T-helper 2 cell (primary cell): ENCODE measurements at places on chromosomes 3 and 15.

- no peak for DNase-seq
Measured at GRCh38 chr3:154598166-154598565, 168.2 kb upstream of the GPR149 start.

- no peak for DNase-seq
Measured at GRCh38 chr3:20324664-20325478, 138.9 kb upstream of the SGO1 start.

GRCh38 chr3:45844616-45845015, 2.7 kb upstream of the LZTFL1 start:
- no peak for DNase-seq

DNA sequence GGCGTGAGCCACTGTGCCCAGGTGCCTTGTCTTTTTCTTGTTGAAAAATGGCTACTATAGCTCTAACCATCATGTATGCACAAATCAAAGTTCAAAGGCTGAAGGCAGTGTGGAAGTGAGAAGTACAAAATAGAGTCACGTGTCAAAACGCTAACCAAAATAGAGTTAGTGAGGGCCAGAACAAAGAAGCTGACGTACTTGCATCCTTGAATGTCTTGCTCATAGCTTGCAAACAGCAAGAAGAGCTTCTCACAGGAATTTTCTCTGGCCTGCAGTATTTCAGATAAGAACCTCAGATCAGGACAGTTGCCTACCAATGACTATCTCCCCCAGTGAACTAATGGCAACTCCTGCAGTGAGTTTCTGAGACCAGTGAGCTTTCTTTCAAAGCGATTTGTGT, 713.5 kb downstream of the GRM7 start:
- DNase-seq, result no peak

- DNase-seq, result no peak
Measured at GRCh38 chr3:159030138-159030670, 228.3 kb downstream of the MFSD1 start.

- DNase-seq, result no peak
Measured at GRCh38 chr3:193078996-193079753, 161.5 kb upstream of the MB21D2 start.

DNA sequence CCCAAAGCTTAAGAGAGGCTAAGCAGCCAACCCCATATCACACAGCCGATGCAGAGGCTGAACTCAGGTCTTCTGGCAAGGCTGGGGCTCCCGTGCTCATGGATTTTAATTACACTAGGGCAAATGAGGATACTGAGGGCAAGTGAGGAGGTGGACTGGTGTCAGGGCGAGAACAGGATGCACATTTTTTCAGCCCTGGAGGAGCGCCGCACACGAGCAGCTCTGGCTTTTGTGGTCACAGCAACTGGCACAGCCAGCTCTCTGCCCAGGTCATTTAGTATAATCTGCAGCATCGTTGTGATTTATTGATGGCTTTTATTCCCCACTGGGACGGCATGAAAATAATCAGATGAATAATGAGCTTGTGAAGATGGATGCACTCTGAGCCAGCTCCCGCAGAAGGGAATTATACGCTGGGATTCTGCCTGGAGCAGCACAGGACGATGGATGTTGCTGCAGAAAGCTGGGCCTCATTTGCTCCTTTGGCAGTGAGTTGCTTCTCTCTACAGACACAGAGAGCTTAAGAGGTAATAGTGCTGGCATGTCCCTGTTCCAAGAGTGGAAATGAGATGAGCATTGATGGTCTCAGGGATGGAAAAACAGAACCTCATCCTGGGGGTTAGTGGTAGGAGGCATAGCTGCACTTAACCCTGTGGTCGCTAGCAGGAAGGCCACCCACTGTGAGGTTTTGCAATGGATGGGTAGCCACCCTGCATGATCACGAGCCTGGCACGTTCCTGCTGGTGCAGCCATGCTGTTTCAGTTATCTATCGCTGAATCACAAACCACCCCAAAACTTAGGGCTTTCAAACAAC, 135.4 kb downstream of the UACA start:
- DNase-seq, result no peak

DNA sequence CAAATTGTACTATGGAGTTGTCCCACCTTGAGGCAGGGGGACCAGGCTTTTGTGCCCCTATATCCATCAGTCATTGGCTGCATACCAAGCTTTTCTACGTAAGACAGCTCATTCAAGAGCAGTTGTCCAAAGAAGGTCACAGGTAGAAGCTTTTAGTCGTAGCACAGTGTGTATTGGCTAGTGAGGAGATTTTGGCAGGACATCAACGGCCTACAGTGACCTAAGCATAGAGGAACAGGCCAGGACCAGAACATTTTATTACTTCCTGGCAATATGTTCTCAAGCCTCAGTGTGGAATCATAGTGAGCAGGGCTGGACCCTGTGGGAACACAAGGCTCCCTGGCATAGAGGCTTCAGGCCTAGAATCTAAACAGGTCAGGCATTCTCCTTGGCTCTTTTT, 105.4 kb upstream of the ANKRD28 start:
- no peak for DNase-seq

DNA sequence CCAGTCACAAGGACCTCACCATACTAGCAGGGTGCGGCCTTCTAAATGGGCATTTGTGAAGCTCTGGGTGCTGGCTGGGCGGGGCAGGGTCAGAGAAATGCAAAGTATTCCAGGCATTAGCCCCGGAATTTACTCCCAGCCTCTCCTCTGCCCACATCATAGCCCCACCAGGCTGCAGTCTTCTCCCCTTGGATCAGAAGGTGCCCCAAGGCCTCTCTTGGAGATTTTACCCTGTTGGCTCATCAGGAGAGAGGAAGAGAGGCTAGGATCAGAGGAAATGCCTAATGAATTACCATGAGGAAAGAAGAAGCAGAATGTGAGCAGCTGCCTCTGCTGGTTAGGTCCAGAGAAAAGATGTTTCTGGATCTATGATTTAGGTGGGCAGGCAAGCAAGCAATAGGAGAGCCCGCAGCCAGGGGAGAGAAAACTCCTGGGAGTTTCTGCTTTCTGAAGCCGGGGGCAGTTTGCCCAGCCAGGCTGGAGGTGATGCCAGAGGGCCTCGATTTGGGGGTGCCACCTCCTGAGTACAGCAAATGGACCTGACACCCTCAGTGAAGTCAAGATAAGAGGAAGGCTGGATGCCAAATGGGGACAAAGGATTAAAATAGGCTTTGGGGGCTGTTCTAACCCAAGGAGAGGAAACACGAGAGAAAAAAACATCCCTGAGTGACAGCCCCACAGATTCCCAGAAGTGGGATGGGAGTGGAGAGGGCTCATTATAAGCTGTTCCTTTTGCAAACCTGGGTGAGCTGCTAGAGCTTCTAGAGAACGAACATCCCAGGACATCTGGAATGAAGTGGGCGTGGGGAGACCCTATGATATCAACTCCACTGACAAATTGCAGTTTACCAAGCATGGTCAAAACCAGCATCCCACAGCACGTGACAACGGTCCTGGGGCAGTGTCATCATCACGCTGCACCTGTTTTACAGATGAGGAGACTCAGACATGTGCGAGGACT, 65.4 kb downstream of the BDH1 start:
- no peak for DNase-seq

DNA sequence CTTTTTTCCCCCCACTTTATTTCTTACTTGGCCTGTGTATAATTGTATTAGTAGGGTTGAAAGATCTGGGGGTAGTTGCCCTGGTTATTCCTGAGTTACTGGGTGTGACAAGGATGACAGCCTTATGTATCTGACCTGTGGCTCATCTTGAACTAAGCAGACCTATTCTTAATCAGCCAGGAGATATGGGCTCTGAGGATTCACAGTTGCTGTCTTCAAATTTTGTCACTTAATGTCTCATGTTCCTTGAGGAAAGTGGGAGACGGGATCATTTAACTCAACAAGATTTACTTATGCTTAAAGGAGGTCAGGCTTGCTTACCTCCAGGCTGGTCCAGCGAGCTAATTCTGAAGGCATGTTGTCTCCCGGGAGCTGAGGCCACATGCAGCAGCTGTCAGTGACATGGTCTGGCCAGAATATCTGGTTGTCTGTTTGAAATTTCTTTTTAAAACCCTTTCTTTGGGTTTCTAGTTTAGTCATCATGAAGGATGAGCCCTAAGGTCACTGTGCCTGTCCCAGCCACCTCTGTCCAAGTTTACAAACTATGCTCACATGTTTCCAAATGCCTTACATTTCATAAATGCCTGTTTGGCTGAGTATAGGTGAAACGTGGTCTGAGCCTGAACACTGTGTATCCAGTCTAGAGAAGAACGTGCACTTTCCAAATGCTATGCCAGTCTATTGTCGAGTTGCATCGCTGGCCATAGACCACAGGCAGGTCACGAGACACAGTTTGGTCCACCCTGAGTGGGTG, 26.8 kb downstream of the LRTM1 start:
- DNase-seq, result no peak

- DNase-seq, result no peak
Measured at GRCh38 chr3:4313606-4314293, 10.6 kb downstream of the SETMAR start.

- no peak for DNase-seq
Measured at GRCh38 chr3:107077391-107077790, 299.8 kb upstream of the CCDC54 start.

- DNase-seq, result no peak
Measured at GRCh38 chr15:23793191-23793680, 106.1 kb upstream of the NDN start.

DNA sequence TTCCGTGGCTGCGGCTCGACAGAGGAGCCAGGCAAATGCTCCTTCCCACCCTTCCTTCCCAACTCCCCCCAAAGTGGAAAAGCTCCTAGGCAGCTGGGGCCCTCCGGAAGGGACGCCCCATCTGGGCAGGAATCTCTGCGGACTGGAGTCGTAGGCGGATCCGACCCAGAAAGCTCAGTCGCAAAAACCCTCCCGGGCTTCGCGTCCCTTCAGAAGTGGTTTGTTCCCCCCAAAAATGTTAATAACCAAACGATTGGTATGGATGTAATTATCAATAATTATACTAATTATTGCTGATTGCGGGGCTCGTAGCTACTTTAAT, 3.8 kb downstream of the RNU6-1 start:
- no peak for DNase-seq

DNA sequence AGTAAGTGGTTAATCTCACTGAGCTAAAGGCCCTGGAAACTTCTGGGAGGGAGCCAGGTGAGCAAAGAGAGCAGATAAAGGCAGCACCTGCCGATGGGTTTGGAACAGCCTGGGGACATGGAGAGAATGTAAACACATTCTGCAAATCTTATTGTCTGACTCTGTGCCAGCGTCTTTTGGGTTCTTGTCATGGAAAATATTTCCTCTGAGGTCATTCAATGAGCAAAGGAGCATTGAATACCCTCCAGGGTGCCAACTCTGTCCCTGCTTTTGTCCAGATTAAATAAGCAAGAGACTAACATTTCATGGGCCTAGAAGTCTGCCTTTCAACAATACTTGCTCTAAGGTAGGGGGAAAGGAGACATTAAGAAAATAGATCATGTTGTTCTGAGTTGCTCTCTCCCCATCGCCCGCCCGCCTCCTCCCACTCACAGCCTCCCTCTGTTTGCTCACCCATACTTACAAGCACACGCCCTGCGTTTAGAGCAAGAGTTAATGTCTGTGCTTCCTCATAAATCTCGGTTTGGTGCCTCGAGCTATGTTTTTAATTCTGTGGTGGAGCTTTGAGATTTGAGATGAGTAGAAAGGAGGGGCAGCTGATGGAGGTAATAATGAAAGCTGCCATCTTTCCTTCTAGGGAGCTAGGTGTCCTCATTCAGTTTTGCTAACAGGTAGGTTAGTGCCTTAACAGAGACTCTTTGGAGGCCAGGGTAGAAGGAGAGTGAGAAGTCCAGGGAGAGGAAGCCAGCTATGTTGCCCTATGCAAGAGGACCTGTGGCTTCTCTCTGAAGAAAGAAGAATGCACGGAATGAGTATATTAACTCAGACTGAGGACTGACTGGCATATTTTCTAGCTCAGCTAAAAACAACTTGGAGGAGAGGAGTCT, 132.9 kb downstream of the TPRG1 start:
- DNase-seq, result no peak

DNA sequence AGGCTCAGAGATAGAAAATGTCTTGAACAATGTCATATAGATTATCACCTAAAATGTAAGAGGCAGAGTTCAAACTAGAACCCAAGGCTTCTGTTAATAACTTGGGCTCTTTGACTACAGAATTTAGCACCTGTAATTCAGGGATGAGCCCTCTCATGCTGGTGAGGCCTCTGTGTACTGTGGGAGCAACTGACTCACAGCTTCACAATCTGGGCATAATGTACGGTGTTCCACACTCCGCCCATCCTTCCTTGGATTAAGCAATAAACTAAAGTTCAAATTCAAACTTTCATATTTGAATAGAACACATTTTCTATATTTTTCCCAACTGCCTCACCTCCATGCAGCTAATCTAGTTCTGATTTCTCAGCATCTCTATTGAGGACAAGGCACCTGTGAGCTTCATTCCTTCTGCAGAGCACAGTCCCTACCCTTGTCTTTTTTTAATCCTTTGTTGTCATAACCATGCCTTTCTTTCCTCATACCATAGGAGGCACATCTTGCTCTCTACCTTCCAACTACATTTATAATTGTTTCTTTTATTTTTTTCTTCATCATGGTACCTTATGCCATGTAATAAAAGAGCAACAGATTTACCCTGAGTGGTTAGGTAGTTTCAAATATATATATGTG, 392.1 kb downstream of the NLGN1 start:
- no peak for DNase-seq

GRCh38 chr3:170356596-170357175, 829 bp upstream of the SKIL start:
- DNase-seq, result peak; percentile 16

GRCh38 chr3:138945709-138946662, 951 bp downstream of the FOXL2 start:
- DNase-seq, result no peak

GRCh38 chr15:46151786-46152185, 517.0 kb downstream of the SQOR start:
- no peak for DNase-seq

DNA sequence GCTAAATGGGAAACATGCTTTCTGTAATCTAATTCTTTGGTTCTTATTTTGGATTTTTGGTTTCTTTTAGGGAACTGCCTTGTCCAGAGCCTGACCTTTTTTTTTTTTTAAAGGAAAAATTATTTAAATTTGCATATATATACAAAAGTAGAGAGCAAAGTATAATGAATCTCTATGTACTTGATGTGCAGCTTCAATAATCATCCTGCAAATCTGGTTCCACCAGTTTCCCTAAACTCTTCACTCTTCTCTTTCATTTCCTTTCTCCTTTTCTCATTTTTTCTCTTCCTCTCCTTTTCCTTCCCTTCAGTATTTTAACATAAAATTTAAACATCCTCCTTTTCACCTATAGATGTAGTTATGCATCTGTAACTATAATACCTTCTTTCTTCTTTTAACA, 82.5 kb downstream of the USP13 start:
- DNase-seq, result no peak

GRCh38 chr3:168431491-168431890, 335.8 kb upstream of the GOLIM4 start:
- DNase-seq, result no peak
